ENCODE measurements at places on chromosomes 2 and 18.

GRCh38 chr2:229170171-229170570, 100.9 kb downstream of the PID1 start:
- no peak for DNase-seq

DNA sequence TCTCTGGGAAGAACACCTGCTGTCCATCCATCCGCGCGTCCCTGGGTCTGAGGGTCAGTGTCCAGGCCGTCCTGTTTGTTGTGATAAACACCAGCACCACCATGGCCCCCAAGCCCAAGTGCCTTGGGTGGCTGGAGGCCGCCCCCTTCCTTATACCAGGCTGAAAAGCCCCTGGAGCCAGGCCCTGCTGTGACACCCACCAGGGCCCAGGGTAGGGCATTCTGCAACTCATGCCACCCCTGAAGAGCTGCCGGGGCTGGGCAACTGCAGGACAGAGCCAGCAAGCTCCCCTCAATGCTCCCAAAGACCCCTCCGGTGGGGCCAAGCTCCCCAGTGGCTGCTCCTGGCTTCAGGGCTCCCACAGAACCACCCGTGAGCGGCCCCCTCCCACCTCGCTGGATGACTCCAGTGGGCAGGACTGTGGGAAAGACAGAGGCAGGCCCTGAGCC, 31.9 kb upstream of the SNED1 start:
- DNase-seq = no peak

DNA sequence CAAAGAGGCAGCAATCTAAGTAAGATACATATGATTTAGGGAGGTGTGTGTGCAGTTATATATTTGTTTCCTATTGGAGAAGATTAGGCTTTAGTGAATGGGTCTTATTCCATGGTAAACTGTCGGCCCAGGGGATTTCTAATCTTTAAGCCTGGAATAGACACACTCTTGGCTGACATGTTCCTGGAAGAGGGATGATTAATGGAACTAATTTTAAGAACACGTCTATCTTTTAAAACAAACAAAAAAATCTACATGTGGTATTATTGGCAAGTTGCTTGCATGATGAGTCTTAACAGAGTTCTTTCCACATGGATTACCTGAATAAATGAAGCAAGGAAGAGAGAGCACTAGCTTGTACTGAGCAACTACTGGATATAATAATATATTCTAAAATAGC, 114.2 kb upstream of the NT5C1B start:
- DNase-seq = no peak

DNA sequence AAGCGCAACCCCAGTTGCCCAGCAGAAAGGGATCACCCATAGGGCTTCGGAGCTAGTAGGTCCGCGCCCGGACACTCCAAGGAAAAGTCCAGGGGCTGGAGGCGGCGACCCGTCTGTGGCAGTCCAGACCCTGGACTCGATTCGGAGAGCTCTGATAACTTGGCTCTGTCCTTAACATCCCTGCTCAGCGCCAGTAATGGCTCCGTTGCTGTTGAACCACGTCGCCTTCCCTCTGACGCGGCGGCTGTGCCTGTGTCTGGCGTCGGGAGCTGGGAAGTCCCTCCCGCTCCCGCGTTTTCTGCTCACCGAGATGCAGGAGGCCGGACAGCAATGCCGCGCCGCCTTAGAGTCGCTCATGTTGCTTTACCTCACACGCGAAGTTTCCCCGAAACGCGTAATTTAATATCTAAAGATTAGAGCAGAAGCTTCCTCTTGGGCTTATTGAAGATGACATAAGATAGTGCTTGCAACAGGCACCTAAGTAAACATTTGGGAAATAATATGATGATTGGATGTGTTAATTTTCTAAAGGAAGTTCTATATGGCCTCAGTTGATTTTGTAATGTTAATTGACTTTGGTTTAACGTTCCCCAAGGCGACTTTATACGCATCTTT, 1.3 kb upstream of the ZBTB14 start:
- peak; percentile 62 for DNase-seq

- DNase-seq = no peak
Measured at GRCh38 chr18:78983512-78983911, 3.9 kb downstream of the SALL3 start.

DNA sequence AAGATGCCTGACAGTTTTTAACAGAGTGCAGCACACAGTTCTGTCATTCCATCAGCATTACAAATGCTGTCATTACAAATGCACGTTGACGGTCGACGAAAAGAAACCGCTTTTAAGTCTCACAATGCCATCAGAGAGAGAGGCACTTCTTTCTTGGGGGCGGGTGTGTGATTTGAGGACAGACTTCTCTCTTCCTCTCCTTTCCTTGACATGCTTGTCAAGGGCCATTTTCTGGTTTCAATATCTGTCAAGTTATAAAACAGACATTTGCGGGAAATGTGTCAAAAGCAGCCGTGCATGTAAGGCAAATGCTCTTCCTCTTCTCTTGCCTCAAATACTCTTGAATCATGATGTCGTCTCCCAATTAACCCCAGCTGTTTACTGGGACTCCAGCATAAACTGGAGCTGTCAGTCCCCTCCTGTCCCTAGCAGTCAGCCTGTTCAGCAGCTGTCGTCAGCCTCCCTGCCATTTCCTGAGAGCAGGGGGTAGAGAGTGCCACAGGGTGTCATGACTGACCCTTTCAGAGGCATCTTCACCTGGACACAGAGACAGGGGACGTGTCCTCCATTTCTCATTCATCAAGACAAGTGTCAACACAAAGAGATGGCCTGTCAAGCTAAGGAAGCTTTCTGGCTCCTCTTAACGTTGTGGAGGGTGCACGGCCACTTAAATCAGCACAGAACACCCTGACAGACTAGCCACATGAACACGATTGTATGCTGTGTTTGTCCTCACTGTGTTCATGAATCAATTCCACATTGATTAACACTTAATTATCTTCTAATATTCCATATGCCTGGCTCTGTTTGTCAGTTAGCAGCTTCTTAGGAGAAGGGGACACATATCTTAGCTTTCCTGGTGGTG, 305.4 kb upstream of the RAB6C start:
- DNase-seq = no peak

GRCh38 chr2:14778015-14778414, 145.5 kb downstream of the LRATD1 start:
- DNase-seq = no peak

DNA sequence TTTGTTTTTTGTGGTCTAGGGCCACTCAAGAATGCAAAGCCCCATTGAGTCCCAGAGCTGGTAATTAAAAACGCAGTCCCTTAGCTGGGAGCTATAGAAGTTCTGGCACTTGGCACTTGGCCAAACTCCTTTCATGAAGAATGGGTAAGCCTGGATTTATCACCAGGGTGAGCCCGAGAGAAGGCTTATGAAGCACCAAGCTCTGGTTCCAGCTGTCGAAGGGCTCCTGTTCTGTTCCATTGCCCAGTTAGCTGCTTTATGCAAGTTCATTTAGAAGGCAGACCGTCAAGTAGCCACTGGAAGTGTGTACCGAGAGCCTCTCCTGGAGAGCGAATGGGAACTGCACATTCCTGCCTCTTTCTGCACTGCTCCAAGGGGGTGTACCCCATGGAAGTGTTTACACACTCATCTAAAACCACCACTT, 14.2 kb downstream of the ECEL1 start:
- no peak for DNase-seq

GRCh38 chr2:152448606-152449005, 113.6 kb downstream of the FMNL2 start:
- no peak for DNase-seq

DNA sequence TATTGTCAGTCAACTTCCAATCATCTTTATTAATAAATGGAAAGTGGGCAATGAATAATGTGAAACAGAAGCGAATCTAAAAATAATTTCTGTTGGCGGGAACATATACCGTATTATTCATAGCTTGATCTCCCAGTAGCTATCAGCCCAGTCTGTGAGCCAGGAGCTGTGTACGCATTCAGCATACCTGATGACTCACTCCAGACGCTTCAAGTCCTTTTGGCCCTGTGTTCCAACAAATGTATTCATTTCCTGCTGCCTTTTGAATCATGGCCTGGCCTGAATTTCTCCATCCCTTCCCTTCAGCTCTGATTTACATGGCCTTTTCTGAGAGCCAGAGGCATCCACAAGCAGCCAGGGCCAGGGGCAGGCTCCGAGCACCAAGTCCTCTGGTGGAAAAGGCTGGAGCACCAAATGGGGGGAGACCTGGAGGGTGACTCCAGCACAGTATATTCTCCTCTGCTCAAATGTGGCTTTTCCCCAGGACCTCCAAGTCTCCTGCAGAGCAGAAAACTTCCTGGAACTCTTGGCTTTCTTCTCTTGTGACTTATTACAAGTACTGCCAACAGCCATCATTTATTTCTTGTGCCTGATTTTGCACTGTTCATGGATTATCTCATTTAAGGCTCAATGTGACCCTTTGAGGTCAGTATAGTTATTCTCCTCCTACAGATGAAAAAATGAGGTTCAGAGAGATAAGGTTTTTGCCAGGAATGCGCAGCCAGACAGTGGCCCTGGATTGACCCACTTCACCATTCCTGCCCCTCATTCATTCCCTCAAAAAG, 108.7 kb downstream of the EN1 start:
- no peak for DNase-seq

DNA sequence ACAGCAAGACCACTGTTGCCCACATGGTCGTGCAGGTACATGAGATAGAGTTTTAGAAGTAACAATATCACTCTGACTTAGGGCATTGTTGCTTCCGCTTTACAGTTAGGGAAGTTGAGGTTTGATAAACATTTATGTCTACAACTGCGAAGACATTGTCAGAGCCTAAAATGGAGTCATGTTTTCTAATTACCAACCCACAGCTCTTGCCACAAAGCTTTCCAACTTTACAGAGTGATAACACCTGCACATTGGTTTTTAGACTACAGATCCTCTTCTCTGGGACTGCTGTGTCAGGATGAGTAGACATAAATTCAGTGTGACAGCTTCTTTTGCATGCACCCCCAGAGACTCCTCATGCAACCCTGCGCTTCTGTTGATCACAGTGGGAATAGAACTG, 119.0 kb downstream of the FEZ2 start:
- no peak for DNase-seq

GRCh38 chr2:217356781-217357180, 496.9 kb upstream of the TNP1 start:
- no peak for DNase-seq

DNA sequence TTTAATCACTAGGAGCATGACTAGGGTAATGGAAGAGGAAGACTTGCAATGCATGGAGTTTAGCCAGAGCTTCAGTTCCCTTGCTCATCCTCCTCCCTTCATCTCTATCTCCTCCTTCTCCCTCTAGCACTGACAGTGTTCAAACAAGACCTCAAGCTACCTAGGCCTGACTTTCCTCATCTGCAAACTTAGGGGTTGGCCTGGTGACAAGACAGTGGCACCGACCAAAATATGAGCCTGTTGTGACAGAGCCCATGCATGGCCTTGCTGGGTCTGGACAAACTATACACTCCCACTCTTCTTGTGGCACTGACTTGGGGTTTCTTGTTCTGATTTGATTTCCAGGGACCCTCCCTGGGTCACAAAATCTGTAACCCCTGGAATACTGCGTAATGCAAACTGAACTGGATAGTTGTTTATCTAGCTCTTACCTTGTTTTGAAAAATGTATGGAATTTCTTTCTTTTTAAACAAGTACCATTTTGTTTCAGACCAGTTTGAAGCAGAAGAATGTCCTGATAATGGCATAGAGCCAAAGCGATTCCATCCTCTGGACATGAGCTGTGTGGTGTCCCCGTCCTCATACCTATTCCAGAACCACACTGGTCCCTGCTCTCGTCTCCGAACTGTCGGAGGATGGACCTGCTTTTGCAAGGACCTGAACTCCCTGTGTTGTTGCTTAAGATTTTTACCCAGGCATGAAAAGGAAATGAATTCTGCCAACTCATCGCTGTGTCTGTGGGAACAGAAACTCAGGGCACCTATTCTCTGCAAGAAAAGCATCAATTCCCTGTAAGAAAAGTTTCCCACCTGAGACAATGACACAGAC, 33.4 kb upstream of the PPP4R1 start:
- no peak for DNase-seq

Data from CD4-positive, CD25-positive, alpha-beta regulatory T cell (primary cell).